CD4-positive, alpha-beta T cell treated with Interleukin-2 at 100 ng/mL for 4 hours (primary cell): ENCODE measurements at places on chromosomes 11 and 22.

- no peak for DNase-seq
Observed at GRCh38 chr11:35147235-35147634, 8.3 kb downstream of the CD44 start.

DNA sequence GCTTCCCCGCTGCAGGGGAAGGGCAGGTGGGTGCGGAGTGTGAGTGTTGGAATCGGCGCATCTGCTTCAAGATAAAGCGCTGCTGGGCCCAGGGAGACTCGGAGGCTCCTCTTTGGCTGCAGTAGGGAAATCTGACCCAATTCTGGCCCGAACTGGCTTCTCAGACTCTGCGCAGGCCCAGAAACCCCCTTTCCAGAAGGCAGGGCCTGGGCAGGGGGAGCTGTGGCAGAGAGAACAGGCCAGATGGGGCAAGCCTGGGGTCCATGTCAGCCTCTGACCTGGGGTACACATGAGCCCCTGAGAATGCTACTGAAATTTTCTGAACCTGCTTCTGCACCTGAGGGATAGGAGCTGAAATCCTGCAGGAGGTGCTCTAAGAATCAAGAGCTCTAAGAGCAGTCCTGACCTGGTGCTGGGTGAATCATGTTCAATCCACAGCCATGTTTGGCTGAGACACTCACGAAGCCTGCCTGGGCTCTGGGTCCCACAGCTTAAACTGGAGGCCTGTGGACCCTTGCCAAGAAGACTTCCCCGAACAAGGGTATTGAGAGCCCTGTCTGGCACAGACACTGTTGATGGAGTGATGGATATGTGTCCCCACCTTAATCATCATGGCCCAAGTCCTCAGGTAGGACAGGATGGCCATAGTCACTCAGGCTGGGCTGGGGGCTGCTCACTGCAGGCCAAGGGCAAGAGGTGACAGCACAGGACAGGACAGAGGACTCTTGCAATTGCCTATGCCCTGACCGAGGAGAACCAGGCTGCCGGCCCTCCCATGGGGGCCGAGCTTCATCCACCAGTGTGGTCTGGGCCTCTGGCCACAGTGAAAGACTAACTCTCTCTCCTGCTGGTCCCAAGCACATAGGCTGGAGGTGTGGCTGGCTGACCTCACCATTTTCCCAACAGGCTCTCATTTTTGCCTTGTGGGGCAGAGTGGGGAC is 6.9 kb downstream of the RAB3IL1 start:
- DNase-seq: no peak

- no peak for DNase-seq
Observed at GRCh38 chr22:26599505-26599904, 9.6 kb upstream of the TPST2 start.

- no peak for DNase-seq
Observed at GRCh38 chr22:49413146-49413545, 414.5 kb downstream of the BRD1 start.

DNA sequence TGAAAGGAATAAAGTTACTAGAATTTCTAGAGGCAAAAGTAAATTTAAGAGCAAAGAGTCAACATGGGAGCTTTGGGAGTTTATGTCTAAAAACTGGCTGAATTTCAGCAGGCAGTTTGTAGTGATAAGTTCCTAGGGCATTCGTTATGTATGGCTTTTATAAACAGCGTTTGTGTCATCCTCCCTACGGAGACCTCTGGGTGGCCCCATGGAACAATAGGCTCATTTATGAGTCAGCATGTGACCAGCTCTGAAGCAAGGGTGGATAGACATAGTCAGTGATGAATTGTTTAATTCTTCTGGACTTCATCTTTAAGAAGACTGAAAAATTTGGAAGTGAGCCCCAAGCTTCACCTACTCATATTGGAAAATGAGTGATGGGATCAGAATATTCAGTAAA is 37.1 kb downstream of the SVIP start:
- DNase-seq: no peak

DNA sequence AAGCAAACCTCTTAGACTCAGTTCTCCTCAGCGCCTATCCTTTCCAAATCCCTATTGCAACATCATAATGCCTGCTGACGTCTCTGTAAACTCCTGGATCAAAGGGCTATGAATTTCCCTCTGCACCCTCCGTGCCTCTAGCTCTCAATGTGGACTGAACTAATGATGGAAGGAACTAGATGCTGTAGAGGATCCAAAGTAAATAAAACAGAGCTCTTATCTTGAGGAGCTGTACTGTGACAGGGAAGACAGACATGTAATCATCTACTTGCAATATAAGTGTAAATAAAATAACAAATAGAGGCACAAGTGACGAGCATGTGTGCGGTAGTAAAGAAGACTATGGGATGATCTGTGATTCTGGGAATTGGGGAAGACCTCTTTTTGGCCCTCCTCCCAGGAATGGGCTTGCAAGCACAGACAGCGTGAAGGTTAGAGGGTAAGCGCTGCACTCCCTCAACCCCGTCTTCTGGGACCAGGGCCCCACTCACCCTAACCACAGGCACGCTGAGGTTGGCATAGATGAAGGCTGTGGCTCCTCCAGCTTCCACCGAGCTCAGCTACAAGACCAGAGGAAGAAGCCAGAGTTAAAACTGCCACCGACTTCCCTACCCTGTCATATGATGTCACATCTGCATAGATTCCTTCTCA is 42.2 kb downstream of the P4HA3 start:
- DNase-seq: no peak

GRCh38 chr11:67631411-67631810 is 1.7 kb upstream of the NUDT8 start:
- DNase-seq: no peak

DNA sequence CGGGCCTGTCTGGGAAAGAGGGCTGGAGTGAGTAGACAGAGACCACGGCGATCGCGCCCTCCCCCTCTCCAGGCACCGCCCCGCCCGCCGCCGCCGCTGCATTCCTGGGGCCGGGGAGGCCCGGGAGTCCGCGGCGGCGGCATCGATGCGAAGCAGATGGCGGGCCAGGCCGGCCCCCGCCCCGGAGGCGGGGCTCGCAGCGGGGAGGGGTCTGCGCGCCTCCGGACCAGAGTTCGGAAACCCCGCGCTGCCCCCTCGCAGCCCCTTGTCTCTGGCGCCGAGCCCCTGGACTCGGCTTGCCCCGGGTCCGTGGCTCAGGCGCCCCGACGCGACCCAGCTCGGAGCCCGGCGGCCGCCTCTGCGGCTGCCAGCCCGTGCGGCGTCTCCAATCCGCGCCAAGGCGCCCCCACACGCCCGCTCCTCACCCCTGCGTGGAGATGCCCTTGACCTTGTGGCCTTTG is 1.3 kb downstream of the SCARF2 start:
- no peak for DNase-seq

GRCh38 chr22:34950489-34950888 is 115.5 kb upstream of the ISX start:
- no peak for DNase-seq
